ENCODE measurements at places on chromosomes 1 and 21.

- H3K27me3 ChIP-seq = no peaks in the 10 kb centered on the region
- H3K4me1 ChIP-seq = peaks cover 17% of the 10 kb centered on the region
- peaks cover 7% of the 10 kb centered on the region for H3K36me3 ChIP-seq
- DNase-seq = no peak
- peak overlapping the region; percentile 36 for H3K27ac ChIP-seq
Observed at GRCh38 chr1:46342084-46342656, 1.6 kb downstream of the NSUN4 start.

DNA sequence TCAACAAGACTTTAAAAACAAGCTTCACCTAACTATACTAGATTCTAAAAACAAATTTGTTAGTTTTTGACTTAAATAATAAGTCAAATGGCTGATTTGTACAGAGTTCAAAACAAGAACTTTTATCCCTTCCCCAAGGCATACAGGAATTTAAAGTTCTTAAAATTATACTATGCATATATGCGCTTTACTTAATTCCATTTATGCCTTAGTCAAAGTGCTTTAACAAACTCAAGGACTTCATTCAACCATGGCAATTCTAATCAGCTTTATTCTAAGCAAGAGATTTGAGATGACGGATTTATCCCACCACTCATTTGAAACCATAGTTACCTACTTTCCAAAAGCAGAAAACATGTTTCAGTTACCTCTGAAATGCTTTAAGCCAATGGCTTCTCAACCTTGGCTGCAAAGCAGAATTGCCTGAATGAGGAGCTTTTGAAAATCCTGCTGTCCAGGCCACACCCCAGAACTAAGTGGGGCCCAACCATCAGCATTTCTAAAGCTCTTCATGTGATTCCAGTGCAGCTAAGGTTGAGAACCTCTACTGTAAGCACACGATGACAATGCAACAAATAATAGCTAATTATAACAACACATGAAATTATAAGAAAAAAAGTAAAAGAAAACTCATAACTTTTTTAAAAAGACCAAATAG lies 44.6 kb downstream of the TTLL7 start:
- no peaks in the 10 kb centered on the region for H3K4me1 ChIP-seq
- no peaks in the 10 kb centered on the region for H3K27me3 ChIP-seq
- DNase-seq = no peak
- no peak overlapping the region for H3K4me3 ChIP-seq

DNA sequence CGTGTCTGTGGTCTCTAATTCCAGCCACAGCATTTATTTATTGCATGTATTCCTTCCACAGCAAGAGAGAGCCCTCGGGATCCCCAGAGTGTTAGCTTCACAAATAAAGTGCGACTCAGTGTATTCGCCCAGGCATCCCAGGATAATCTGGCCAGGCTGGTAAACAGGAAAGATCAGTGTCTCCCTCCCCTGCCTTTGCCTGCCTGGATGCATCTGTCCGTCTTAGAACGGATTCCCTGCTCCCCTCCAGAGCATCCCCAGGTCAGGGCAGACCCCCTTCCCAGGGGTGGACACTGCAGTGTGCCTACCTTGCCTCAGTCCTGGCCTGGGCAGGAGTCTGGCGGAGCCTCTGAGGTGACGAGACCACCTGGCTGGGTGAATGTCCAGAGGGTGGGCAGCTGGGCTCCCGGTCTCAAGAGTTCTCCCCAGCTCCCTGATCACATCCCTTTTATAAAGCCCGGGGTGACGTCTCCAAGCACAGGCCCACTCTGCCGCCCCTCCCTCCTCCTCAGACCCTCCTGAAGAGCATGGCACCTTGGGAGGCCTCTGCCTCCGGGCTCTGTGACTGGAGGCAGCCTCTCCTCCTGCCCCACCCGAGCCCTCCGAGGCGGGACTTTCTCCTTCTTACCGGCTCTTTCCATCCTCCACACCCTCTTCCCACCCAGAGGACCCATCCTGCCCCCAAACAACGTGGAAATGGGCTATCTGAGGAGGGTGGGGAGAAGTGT lies at the start of gene KISS1:
Gene KISS1, minus strand, starts transcription at position 424 of the 728 bp plus-strand sequence. CDS start 3,615 bp downstream, outside the sequence.
- no peaks in the 10 kb centered on the region for H3K27me3 ChIP-seq
- DNase-seq = no peak
- no peak within 1 kb of the TSS for H3K4me3 ChIP-seq
- H3K36me3 ChIP-seq = no peaks in the 10 kb centered on the region
- H3K27ac ChIP-seq = no peak within 1 kb of the TSS
- peaks cover 9% of the 10 kb centered on the region for H3K4me1 ChIP-seq

GRCh38 chr1:223776075-223776814 lies 63.9 kb downstream of the CAPN2 start:
- DNase-seq = no peak
- peaks cover 15% of the 10 kb centered on the region for H3K36me3 ChIP-seq
- no peak overlapping the region for H3K27ac ChIP-seq

DNA sequence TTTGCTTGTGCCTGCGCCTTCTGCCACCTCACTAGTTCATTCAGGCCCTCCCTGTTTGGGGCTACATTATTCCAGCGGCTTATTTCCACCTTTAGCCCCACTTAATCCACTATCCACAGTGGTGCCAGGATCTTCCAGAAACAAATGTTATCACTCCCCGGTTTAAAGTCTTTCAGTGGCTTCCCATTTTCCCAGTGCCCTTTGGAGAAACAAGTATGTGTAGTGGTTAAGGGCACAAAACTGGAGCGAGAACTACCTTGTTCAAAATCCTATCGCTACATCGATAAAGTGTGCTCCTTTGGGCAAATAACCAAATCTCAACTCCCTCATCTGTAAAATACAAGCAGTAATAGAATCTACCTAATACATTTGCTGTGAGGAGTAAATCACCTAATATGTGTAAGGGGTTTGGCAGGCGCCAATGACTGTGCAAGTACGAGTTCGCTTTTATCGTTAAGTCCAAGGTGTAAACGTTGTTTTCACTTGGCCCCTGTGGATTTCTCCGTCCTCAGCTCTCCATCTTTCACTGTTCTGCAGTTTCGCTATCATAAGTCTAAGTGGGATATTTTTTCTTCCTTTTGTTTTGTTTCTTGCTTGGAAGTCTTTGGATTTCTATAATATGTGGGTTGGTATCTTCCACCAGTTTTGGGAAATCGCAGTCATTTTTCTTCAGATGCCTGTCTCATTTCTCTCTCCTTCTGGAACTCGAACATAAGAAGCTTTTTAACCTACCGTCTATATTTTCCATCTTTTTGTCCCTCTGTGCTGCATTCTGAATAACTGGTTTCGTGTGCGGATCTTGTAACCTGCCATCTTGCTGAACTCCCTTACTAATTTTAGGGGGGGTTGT lies 844 bp upstream of the MEAF6 start:
- no peaks in the 10 kb centered on the region for H3K36me3 ChIP-seq
- peak overlapping the region; percentile 98 for H3K4me3 ChIP-seq
- H3K4me1 ChIP-seq = peaks cover 21% of the 10 kb centered on the region
- no peaks in the 10 kb centered on the region for H3K27me3 ChIP-seq
